ENCODE measurements at places on chromosomes 12 and 14.

GRCh38 chr12:115253049-115253448 lies 569.1 kb upstream of the TBX3 start:
- DNase-seq: no peak

DNA sequence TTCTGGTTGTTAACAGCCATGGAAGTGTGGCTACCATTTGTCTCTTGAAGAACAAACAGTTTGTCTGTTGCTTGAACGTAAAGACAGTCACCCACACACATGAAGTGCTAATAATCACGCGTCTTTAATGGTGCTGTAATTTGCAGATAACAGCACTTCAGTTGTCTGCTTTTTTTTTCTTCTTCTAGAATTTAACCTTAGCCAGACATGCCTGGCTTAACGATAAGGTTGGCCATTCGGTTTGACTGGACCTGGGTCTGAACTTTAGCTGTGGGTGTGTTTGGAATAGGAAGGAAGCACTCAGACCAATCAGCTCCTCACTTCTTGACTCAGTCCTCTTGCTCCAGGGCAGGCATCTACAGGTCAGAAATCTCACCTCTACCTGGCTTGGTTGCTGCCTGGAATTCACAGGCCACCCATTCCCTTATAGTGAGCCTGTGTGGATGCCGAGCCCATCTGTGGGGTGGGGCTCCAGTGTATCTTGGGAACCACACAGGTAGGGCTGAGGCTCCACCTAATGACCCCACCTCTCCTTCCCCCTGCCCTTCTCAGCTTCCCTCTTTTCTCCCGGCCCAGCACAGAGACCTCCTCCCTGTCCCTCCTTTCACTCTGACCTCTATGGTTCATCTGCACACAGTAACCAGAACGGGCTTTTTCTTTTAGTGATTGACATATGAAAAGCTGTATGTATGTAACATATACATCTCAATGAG lies 246.4 kb upstream of the PWP1 start:
- no peak for DNase-seq

GRCh38 chr14:97033556-97034081 lies 236.4 kb downstream of the VRK1 start:
- DNase-seq: no peak

GRCh38 chr14:55571125-55571889 lies 8.7 kb upstream of the KTN1 start:
- DNase-seq: no peak

GRCh38 chr12:18595412-18595811 lies 142.4 kb downstream of the PLCZ1 start:
- DNase-seq: no peak

DNA sequence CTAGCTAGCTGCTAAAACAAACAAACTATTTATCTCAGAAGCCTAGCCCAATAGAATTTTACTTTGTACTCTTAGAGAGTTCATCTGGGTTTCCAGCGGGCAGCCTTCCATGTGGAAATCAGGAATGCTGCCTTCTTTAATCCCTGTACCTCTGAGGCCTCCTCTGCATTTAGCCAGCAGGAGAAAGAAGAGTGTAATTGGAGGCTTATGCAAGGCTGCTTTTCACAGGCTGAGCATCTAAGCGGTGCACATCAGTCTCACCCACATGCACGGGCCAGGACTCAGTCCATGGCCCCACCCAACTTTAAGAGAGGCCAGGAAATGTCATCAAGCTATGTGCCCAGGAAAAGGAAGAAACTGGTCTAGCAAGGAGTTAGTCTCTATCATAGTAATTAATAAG lies 14.0 kb upstream of the PTGDR start:
- no peak for DNase-seq

DNA sequence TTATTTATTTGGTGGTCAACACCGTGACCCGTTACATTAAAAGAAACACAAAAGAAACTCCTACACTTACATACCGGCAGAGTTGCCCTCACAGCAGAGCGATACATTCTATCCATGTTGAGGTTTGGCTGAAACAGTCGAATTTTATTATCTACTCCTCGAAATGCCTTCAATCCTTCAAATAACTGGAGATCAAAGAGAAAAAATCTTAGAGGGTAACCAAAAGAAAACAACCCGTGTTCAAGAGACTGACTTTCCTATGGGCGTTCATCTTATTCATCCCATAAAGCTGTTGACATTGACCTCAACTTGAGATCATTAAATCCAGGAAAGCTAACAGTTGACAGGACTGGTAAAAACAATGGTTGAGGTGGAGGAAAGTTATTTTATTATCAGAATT lies 67.7 kb downstream of the BCAT1 start:
- DNase-seq: no peak

GRCh38 chr14:55585854-55586253 lies 5.8 kb downstream of the KTN1 start:
- no peak for DNase-seq

- DNase-seq: peak; percentile 54
These were observed 67.2 kb downstream of the CCDC92 start for GRCh38 chr12:123905319-123905925.

DNA sequence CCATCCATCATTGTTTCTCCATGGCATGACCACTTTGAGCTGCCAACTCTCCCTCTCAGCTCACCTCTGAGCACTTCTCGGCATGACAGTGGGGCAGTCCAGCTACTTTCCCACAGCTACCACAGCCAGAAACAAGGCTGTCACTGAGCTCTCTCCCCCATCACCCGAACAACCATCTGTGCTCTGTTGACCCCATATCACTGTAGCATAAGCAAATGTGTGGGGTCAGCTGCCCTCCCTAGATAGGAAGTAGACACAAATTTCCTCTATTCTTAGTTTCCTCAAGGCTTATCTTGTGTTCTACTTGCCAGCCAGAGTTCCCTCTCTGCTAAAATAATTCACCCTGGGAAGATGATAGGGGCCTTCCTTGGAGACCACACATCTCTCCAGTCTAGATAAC lies 82.6 kb upstream of the FUT8 start:
- DNase-seq: no peak

GRCh38 chr14:20247646-20248246 lies 8.7 kb downstream of the OR11H4 start:
- DNase-seq: no peak

DNA sequence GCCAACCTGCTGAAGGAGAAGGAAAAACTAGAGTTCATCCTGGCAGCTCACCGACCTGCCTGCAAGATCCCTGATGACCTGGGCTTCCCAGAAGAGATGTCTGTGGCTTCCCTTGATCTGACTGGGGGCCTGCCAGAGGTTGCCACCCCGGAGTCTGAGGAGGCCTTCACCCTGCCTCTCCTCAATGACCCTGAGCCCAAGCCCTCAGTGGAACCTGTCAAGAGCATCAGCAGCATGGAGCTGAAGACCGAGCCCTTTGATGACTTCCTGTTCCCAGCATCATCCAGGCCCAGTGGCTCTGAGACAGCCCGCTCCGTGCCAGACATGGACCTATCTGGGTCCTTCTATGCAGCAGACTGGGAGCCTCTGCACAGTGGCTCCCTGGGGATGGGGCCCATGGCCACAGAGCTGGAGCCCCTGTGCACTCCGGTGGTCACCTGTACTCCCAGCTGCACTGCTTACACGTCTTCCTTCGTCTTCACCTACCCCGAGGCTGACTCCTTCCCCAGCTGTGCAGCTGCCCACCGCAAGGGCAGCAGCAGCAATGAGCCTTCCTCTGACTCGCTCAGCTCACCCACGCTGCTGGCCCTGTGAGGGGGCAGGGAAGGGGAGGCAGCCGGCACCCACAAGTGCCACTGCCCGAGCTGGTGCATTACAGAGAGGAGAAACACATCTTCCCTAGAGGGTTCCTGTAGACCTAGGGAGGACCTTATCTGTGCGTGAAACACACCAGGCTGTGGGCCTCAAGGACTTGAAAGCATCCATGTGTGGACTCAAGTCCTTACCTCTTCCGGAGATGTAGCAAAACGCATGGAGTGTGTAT lies 2.4 kb downstream of the FOS start:
- DNase-seq: no peak

DNA sequence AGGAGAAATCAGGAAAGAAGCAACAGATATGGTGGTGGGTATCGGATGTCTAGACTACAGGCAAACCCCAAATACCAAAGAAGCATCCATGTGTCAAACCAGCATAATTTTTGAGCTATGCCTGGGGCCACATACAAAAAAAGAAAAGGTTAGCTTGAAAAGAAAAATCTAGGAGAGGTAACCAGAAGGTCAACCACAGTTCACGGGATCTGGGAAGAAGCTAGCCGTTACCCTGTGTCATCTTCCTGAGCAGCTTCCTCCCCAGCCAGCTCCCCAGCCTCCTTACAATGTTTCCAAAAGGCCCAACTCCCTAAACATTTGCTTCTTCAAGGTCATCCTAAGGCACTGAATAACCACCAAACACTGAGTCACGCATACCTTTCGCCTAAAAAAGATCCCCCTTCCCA lies 3.1 kb downstream of the SINHCAF start:
- DNase-seq: no peak

DNA sequence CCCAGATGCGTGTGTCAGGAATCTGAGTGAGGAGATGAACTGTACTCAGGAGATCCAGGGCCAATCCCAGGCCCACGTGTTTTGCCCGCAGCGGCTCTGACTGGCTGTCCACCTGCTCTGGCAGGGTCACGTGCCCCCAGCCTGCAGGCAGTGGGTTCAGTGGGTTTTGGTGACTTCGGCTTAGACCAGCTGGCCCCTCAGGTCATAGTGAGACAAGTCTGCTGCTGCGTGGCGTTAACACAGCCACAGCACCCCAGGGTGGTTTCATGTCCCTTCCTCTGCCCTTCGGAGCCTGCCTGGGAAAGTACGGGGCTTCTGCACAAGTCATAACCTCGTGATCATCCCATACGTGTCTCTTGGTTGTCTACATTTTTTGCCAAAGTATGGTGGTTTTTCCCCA lies 2.6 kb downstream of the FBRSL1 start:
- no peak for DNase-seq

DNA sequence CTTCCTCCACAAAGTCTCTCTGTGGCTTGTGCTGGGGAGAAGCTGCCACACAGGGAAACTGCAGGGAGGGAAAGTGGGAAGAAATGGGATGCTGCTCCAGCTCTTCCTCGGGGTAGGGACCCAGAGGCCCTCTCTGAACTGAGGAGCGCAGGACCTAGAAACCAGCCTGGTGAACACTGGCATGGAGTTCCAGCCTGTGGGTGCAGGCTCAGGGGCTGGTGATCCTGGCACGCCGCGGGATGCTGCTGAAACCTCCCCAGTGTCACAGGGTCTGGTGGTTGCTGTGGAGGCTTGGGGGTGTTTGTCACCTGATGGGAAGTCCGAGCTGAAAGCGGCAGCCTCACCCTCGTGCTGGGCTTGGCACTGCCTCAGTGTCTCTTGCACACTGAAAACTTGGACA lies 5.2 kb upstream of the KRT75 start:
- DNase-seq: no peak

GRCh38 chr12:17214929-17215328 lies 609.0 kb upstream of the LMO3 start:
- DNase-seq: no peak

- no peak for DNase-seq
These were observed 433.9 kb downstream of the PCNX1 start for GRCh38 chr14:71341156-71341555.

DNA sequence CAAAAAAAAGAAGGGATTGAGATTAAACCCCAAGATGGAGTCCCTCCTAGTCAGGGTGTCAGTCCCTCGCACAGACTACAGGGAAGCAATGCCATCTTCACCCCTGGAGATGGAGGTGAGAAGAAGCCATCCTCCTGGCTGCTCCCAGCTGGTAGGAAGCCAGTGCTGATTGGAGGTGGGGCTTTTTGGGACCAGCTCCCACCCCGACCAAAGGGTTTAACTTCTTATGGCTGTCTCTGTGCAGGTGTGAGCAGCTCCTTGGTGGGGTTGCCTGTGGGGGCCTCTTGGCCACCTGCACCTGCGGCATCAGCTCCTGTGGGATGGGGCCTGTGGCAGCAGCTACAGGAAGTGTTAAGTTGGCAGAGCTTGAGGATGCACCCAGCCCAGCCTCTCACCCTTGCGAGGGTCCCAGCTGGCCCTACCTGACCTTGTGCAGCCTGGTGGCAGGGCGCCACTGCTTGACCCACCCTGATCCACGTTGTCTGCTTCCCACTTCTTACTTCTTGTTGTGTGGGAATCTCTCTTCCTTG lies 3.8 kb upstream of the KRT86 start:
- no peak for DNase-seq

- DNase-seq: no peak
These were observed 83.8 kb upstream of the METAP2 start for GRCh38 chr12:95390192-95390591.

DNA sequence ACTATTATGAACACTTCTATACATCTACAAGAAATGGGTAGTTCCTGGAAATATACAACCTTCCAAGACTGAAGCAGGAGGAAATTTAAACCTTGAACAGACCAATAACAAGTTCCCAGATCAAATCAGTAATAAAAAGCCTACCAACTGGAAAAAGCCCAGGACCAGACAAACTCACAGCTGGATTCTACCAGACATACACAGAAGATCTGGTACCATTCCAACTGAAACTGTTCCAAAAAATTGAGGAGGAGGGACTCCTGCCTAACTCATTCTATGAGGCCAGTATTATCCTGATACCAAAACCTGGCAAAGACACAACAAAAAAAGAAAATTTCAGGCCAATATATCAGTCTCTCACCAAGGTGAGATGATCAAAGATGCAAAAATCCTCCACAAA lies 189.4 kb downstream of the RPS29 start:
- no peak for DNase-seq

Measured in left lung (tissue), 14 donors.